ENCODE measurements at places on chromosomes 7 and 10.

GRCh38 chr7:102101111-102101551, 185.5 kb upstream of the SH2B2 start:
- DNase-seq, result no peak

- DNase-seq, result no peak
Observed at GRCh38 chr7:81604075-81604807, 165.6 kb downstream of the HGF start.

DNA sequence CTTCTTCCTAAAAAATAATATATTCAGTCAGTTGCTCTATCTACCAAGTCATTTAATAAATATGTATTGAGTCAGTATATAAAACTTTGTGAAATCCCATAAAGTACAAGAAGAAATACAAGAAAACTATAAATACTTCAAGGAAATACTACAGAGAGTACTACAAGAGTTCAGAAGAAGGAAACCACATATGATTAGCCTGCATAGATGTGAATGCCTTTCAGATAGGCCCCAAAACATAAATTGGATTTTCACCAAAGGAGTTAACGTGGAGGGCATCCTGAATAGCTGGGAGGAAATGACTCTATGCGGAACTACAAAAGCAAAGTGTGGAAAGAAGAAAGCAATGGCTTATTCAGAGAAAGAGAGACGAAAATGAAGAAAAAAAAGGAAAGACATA, 120.1 kb downstream of the LRRN3 start:
- DNase-seq, result no peak

GRCh38 chr7:141999058-141999623, 3.5 kb downstream of the MGAM start:
- no peak for DNase-seq

DNA sequence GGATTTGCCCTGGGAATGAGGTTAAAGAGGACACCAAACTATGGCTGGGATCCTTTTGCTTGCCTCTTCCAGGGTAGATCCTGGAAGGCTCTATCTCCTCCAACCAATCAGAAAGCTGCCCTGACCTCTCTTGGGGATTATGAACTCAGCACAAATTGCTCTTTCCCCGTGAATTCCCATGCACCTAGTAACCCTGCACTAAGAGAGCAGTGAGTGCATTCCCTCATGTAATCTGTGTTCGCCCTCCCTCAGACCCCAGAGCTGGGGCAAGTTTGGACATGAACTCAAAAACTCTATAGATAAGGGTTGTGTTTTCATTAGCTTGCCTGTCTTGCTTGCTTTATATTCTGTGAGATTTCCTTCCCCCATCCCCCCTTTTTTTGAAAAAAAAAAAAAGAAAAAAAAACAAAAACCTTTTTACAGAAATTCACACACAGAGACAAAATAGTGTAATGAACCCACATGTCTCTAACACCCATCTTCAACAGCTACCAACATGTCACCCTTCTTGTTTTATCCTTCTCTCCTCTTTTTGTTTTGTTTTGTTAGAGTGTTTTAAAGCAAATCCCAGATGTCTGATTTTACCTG, 225.5 kb upstream of the TCF7L2 start:
- DNase-seq, result no peak

DNA sequence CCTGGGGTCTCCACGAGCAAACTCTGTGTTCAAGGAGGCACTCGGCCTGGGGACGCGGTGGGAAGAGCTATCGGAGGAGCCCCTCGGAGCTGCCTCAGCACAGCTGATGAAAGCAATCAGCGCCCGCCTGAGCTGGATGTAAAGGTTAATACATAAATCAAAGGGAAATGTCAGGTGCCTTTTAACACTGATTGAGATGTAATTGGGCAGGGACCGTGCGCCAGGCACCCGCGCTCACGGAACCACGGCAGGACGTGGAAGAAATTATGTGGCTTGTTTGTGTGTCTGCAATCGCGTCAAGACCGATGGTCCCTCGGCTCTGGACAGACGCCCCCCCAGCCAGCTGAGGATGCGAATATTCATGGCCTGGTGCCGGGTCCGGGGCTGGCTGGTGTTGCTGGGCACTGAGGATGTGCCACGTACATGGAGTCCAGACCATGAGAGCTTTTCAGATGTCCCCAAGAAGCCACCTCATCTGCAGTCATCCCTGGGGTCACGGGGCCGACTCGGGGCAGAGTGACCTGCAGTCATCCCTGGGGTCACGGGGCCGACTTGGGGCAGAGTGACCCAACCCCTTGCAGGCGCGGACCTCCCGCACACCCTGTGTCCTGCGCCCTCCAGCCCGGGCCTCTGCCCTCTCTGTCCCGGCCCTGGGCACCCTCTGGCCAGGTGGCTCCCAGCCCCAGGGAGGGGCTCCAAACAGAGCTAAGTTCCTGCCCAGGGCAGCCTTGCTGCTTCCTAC, 15.6 kb downstream of the FOXL3 start:
- DNase-seq, result no peak

GRCh38 chr10:93821051-93821772, 63.5 kb downstream of the LGI1 start:
- DNase-seq, result peak; percentile 43

- DNase-seq, result no peak
Observed at GRCh38 chr10:71643904-71644303, 75.7 kb downstream of the C10orf105 start.

- peak; percentile 87 for DNase-seq
Observed at GRCh38 chr10:35635576-35635975, 6.5 kb downstream of the FZD8 start.

- DNase-seq, result no peak
Observed at GRCh38 chr7:130756316-130756715, 22.3 kb upstream of the KLF14 start.

DNA sequence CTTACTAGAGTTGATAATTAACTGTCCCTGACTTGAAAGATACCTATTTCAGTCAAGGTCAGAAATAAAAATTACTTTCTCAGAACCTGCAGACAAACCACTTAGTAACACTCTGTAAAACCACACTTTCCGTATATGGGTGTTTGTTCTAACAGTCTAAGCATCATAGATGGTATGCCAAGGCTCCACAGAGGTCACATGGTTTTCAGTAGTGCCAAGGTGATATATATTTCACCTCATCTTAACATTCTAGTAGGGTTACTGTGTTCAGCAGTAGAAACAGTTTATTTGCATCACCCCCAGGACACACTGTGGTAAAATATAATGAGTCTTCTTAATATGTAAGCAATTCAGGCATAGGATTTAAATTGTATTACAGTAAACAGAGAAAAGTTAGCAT, 61.5 kb downstream of the KCND2 start:
- DNase-seq, result no peak

DNA sequence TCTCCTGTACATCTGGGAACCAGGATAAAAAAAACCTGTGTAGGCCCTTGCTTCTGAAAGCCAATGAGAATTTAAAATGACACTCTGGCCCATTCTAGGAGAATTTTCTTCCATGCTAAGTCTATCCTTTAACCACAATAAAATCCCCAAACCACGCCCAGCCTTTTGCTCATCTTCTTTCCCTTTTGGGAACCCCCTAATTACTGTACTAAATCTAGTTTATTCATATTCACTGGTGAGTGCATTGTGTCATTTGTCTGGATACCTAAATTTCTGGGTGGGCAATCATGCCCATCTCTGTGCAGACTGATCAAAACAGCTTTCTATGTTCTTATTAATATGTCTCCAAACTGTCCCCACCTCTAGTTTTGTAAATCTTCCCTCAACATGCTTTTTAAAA, 11.7 kb upstream of the CDK14 start:
- DNase-seq, result no peak

DNA sequence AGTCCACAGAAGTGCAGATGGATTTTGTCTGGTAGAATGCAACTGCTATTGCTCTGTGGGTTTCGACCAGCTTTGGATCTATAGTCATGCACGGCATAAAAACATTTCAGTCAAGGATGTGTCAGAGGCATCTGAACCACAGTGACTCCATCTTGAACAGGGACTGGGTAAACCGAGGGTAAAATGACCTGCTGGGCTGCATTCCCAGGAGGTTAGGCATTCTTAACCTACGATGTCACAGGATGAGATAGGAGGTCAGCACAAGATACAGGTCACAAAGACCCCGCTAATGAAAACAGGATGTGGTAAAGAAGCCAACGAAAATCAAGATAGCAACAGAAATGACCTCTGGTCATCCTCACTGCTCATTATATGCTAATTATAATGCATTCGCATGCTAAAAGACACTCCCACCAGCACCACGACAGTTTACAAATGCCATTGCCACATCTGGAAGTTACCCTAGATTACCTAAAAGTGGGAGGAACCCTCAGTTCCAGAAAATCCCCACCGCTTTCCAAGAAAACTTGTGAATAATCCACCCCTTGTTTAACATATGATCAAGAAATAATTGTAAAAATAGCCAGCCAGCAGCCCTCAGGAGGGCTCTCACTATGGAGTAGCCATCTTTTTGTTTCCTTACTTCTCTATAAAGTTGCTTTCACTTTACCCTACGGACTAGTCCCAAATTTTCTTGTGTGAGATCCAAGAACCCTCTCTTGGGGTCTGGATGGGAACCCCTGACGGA, 50.7 kb upstream of the CPXM2 start:
- no peak for DNase-seq

GRCh38 chr7:1558181-1558811, 2.3 kb upstream of the TMEM184A start:
- no peak for DNase-seq

DNA sequence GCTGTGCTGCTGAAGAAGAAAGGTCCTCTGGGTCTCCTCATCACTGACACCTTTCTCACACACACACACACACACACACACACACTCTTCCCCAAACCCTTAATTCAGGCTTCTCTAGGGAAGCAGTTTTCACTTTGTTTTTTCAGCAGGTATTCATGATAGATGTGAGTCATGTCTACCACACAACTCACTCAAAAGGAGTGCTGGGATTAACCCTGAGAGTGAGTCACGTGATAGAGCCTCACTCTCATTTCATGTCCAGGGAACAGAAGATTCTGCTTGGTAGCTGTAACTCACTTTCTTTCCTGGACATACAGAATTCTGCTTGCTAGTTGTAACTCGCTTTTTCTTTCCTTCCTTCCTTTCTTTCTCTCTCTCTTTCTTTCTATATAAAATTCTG, 45.4 kb downstream of the VIM start:
- no peak for DNase-seq

DNA sequence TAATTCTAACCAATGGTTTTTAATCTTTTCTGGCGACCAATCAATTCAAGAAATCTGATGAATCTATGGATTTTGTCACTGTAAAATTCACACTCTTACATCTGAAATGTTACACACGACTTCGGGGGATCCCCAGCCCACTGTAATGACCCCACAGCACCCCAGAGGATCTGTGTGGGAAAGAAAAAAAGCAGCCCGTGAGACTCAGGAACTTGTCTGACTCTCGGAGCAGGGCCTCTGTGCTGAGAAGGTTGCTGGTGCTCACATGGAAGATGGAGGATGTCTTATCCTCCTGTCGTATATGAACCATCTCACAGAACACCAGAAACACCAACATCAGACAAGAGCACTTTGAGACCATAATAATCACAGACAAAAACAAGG, 228.4 kb upstream of the INHBA start:
- no peak for DNase-seq

DNA sequence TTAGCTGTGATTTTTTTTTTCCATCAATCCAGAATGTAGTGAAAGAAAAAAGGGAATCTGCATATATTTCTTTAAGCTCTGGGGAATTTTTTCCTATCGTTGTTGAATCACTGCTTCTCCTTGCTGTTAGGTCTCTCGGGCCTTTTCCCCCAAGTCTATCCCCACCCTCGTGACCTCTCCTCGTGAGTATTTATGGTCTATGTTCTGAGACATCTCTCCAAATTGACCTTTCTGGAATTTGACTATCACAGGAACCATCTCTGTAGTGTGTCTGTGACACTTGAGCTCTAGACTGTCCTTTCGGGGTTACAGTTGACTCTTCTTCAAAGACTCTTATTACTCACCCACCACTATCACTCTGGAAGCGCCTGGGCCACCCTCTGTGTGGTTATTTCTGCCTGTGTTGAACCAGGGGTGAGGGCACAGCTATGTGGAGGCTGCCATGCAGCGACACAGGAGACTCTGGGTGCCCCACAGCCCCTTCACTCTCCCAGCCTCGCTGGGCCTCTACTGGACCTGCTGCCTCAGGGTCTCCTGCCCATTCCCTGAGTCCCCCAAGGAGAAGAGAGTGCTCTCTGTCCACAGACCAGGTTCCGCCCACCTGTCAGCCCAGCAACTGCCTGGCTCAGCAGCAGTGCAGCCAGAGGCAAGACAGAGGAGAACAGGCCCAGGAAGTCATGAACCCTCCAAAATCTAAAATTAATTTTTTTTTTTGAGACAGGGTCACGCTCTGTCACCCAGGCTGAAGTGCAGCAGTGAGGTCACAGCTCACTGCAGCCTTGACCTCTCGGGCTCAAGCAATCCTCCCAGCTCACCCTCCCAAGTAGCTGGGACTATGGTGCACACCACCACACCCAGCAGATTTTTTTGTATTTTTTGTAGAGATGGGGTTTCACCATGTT, 45.7 kb upstream of the PTPRN2 start:
- DNase-seq, result no peak

DNA sequence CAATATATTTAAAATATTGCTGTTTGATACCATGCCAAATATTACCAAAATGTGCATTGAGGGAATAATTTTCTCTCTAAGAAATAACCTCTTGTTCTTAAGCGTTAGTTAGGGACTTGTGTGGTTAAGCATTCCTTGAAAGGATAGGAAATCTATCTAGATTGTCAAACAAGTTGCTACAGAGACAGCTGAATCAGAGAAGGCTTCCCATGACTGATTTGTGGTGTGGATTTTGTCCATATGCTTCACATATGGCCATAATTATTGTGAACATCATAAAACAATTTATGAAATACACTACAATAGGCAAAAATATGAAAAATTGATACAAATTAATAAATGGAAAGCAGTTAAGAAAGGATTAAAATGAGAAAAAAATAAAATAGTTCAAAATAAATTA, 96.3 kb downstream of the GNAT3 start:
- DNase-seq, result no peak

DNA sequence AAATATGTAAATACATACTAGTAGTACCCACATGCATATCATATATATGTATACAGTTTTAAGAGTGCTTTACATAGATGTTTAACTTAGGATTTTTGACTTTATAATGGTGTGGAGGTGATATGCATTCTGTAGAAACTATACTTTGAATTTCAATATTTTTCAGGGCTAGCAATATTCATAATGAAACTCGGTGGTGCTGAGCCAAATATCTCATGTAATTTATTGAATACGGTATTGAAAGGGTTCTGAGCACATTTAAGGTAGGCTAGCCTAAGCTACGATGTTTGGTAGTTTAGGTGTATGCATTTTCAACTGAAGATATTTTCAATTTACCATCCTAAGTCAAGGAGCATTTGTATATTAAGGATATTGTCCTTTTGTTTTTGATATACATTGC, 36.0 kb downstream of the ZNRF2 start:
- DNase-seq, result no peak

GRCh38 chr7:80731281-80731680, 92.8 kb downstream of the CD36 start:
- DNase-seq, result peak; percentile 14

- peak; percentile 58 for DNase-seq
Observed at GRCh38 chr7:16098585-16099179, 322.7 kb downstream of the CRPPA start.
